ENCODE measurements at places on chromosomes 11 and 22.
A peak's percentile ranks its signal among the peaks of the same experiment; 100 is the strongest.

DNA sequence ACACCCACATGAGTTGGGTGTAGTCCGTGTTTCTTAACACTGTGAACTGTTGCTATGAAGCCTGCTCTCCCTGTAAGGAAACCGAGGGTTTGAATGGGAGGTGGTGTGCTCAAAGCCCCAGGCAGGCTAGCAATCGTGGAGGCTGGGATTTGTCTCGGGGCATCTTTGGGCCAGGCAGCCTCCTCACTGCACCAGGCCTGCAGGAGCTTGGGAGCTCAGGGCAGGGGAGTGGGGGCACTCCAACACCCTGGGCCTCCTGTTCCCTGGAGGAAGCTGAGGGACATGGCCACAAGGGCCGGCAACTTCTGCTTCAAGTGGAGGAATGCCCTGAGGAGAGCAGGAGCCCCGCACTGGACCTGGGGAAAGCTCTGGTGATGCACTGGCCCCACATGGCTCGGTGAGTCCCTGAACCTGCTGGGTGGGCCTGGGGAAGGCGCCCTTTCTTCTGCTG, 164.7 kb upstream of the B3GAT1 start:
- no peak for DNase-seq

DNA sequence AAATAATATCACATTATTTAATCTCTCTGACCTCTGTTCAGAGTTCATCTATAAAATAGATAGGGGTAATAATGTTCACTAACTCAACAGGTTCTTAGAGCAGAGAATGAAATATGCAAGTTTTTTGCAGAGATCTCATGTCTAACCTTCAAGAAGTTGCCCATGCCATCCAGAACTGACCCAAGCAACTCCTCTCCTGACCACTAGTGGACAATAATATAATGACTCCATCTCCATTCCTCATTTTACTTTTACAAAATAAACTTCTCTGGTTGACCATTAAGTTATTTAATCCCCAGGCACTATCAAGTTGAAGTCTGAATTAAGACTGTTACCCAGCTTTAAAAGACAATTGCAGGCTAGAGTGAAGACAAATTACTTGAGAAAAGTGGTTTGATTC, 382.6 kb downstream of the KCNA4 start:
- no peak for DNase-seq

DNA sequence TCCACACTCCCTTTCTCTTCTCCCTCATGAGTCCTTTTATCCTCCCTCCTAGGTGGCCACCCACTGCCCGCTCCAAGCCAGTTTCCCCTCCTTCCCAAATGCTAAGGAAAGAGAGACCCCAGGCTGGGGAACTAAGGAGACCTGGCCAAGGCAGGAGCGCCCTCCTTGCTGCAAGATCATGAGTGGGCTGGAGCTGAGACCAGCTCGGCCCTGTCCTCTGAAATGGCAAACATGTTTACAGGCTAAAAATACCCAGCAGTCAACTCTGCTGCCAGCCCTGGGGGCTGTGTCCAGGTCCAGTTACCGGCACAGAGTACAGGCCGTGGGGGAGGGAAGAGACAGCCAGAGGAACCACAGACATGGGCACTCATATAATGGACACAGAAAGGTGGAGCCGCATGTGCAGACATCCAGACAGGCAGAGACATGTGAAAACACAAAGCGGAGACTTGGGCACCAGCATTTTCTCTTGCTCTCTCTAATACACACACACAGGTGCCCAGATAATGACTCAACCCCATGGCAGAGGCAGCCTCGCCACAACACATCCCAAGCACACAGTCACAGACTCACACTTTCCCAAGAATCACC, 1.2 kb upstream of the AHNAK start:
- DNase-seq, result no peak

- no peak for DNase-seq
Observed at GRCh38 chr22:36926721-36927435, 13.4 kb downstream of the CSF2RB start.

GRCh38 chr22:20034143-20034542, 13.2 kb downstream of the TANGO2 start:
- no peak for DNase-seq

- no peak for DNase-seq
Observed at GRCh38 chr11:115903179-115903578, 399.0 kb upstream of the CADM1 start.

GRCh38 chr11:555227-555779, 5.2 kb downstream of the LMNTD2 start:
- no peak for DNase-seq

DNA sequence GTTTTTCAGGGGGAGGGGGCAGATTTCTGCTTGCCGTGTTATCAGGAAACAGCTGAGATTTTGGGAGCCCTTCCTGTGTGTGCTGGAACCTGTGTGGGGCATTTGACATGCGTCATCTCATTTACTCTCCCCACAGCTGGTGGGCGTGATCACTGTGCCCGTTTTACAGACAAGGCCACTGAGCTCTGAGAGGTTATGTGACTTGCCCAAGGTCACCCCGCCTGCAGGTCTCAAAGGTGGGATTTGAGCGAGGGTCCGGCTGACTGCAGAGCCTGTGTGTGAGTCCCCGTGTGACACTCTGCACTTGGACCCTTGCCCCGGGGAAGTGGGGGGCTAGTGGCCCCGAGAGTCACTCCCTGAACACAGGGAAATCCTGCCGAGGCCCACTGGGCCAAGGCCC, 48.5 kb upstream of the GCAT start:
- DNase-seq, result no peak

DNA sequence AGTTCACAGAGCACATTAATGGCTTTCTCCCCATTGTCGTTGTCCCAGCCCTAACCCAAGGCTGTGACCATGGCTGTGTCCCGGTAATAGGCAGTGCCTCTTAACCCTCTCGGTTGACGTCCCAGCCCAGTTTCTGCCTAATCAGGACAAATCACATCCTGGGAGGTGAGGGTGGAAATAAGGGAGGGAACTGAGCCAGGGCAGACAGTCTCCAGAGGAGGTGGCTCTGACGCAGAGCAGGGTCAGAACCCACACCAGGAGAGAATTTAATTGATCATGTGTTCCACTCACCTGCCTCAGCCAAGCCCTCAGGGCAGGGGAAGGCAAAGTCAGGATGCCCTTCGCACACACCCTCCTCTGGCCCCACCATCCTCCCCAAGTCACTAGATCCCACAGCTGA, 17.0 kb downstream of the SLC43A1 start:
- DNase-seq, result no peak

DNA sequence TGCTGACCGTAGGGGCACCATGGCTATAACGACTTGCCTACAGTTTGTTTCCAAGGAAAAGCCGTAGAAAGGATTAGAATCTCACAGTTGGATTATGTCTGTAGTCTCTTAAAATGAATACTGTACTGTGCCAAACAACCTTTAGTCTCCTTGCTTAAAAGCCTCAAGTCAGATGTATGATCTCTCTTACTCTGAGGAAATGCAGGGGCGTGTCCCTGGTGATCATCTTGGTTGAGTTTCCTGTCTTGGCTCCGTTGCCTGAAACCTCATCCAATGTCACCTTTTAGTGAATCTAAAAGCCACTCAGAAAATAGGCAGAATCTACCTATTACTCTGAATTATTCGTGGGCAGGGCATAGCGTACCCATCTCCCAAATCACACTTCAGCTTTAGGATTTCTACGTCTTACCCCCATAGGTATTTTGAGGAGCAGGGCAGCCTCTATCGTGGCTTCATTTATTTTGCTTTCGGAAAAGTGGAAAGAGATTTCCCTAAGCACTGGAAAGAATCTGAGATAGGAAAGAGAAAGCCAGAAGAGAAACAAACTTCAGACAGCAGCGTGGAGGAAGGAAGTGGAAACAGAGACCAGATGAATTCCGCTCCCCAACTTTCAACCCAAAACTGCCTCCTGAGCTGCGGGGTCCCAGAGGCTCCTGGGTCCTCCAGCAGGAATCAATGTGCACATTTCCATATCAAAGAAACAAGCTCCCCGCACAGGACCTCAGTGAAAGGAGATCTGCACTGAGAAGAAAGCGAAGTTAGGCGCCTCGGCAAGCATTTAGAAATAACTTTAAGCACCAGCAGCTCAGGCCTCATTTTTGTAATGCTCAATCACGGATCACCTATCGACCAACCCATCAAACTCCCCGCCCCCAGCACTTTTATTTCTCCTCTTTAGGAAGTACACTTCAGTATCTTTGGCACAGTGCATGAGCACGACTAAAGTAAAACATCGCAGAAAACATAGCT, 245.8 kb downstream of the ETS1 start:
- peak; percentile 49 for DNase-seq

DNA sequence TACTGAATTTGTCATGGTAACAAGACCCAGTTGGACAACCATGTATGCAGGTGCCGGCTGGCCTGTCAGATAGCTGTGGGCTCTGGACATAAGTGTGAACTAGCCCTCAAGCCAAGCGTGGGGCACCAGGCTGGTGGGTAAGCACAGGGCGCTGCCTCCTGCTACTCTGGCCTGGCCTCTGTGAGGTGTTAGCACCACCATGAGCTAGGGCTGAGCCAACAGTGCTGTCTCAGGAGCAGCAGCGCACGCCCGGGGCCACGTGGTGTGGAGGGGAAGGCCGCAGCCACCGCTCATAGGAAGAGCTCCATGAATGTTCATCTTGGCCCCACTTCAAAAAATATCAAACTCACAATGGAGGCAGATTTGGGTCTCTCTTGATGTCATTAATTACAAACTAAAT, 35.3 kb upstream of the GNB1L start:
- peak; percentile 53 for DNase-seq

GRCh38 chr11:70117567-70118145, 39.5 kb downstream of the ANO1 start:
- no peak for DNase-seq

- DNase-seq, result no peak
Observed at GRCh38 chr22:45163099-45163450, 650 bp upstream of the NUP50 start.

- DNase-seq, result no peak
Observed at GRCh38 chr11:12100429-12100828, 10.0 kb upstream of the MICAL2 start.

Data from stimulated activated naive CD8-positive, alpha-beta T cell treated with anti-CD3 and anti-CD28 coated beads, Interleukin-15, Interleukin-2, amounts not matched to agents 100 U/mL and 50 U/mL, for 24 hours (primary cell).